Stimulated activated effector memory CD8-positive, alpha-beta T cell treated with anti-CD3 and anti-CD28 coated beads, Interleukin-12 subunit alpha, Interleukin-12 subunit beta, amount 100 ng/mL, for 72 hours (primary cell): ENCODE measurements at places on chromosomes 16 and 17.

DNA sequence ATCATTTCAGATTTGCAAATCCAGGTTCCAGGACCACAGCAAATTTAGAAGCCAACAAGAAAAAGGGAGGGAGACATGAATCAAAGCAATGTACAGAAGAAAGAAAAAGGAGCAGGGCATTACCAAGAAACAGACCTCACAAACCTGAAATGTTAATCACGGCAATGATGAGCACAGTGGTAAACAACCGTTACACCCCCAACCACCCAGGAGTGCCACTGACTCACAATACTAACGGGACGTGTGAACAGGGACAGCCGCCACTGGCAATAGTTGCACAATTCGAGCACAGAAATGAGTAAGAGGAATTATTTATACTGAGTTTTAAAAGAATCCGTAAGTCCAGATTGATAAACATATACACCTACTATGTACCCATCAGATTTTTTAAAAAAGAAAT, 13.8 kb downstream of the USP22 start:
- peak; percentile 68 for DNase-seq

GRCh38 chr16:60073376-60073775, 1339.3 kb upstream of the GOT2 start:
- no peak for DNase-seq

GRCh38 chr16:88468275-88469129, 15.4 kb downstream of the ZFPM1 start:
- no peak for DNase-seq

- no peak for DNase-seq
These were observed 142.6 kb upstream of the CRHR1 start for GRCh38 chr17:45641541-45641940.

- no peak for DNase-seq
These were observed 215.7 kb upstream of the CACNG5 start for GRCh38 chr17:66619206-66619605.

DNA sequence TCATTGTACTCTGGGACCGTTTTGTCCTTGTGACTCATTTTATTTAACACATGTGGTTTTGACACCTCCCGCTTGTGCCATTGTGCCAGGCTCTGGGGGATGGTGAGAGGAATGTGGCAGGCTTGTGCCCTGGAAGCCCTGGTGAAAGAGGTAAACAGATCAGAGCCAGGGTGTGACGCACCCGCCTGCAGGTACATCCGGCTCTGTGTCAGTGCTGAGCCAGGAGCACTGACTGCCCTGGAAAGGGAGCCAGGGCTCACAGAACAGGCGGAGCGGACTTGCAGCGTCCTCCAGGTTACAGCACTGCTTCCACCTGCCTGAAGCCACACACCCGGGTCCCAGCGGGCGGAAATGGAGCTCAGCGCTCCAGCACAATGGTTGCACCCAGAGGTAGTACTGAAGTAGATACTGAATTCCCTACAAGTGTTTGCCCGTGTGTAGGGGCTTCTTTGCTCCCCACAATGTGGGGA, 30.6 kb downstream of the CDRT15 start:
- DNase-seq: no peak

DNA sequence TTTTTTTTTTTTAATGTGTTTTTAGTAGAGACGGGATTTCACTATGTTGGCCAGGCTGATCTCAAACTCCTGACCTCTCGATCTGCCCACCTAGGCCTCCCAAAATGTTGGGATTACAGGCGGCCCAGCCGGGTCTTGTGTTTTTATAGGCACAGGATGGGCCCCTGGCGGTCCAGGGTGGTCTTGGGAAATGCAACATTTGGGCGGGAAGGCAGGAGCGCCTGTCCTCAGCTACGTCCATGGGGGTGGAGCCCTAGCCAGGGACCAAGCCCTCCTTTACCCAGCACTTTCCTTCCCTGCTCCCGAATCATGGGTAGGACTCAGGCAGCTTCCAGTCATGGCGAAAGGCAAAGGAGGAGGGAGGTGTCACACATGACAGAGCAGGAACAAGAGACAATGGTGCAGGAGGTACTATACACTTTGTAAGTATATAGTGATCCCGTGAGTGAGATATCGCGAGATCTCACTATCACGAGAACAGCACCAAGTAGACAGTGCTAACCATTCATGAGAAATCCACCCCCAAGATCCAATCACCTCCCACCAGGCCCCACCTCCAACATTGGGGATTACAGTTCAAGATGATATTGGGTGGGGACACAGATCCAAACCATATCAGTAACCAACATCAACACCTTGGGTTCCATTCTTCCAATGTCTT, 226.7 kb upstream of the WSCD1 start:
- no peak for DNase-seq

GRCh38 chr17:1192911-1193699, 13.3 kb upstream of the ABR start:
- DNase-seq: no peak

- no peak for DNase-seq
These were observed 338.6 kb downstream of the TMEM114 start for GRCh38 chr16:8251727-8252126.

DNA sequence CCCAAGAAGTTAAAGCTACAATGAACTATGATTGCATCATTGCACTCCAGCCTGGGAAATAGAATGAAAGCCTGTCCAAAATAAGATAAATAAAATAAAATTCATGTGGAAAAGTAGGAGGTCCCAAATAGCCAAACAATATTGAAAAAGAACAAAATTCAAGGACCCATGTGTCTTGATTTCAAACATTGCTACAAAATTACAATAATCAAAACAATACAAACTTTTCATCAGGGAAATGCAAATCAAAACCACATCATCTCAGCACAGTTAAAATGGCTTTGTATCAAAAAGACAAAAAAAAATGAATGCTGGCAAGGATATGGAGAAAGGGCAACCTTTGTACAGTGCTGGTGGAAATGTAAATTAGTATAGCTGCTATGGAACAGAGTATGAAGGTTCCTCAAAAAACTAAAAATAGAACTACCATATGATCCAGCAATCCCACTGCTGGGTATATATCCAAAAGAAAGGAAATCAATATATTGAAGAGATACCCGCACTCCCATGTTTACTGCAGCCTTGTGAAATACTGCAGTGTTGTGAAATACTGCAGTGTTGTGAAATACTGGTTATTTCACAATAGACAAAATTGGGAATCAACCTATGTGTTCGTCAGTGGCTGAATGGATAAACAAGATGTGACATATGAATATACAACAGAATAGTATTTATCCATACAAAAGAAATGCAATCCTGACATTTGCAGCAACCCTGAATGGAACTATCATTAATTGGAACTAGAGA, 24.5 kb upstream of the ZNF287 start:
- no peak for DNase-seq

GRCh38 chr16:85206472-85207356, 94.4 kb upstream of the CIBAR2 start:
- DNase-seq: no peak

DNA sequence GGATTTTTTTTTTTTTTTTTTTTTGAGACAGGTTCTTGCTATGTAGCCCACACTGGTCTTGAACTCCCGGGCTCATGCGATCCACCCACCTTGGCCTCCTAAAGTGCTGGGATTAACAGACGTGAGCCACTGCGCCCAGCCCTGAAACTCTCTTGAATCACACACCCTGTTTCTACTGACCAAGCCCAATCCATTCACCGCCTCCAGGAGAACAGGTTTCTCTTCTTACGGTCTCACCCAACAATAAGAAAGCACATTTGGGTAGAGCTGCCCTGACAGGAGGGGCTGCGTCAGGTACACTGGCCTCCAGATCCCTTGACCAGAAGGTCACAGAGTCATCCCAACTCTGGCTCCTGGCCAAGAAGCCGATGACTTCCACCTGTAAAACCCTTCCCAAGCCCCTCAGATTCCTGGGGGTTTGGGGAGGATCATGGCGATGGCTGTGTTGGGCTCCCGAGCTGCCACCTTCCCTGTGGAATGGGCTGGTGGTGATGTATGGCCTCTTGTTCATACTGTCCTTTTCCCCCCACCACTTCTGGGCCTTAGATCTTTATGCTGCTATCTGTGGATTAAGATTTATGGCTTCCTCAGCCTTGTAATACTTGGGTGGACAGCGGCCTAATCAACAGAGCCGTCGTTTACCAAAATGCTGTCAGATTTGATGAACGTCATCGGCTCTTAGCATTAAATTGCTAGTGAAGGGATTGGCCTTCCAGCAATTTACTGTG, 89.1 kb downstream of the KATNIP start:
- DNase-seq: no peak

GRCh38 chr17:42270596-42270995, 5.6 kb downstream of the STAT5B start:
- no peak for DNase-seq

DNA sequence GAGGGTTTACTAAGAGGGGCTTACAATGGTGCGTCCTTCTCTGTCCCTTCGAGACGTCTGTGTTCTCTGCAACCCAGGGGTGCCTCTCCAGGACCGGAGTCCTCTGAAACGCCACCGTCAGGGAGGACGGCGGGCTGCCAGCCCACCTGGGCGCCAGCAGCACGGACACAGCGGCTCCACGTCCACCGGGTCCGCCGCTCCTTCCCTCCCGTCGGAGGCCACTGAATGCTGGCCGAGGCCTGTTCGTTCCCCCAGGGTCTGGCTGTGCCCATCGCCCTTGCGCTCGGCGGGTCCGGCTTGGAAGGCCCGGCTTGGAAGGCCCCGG, 403 bp downstream of the TEPSIN start:
- DNase-seq: no peak

GRCh38 chr17:20896153-20896649, 146.6 kb downstream of the USP22 start:
- DNase-seq: no peak

- DNase-seq: no peak
These were observed 6.6 kb upstream of the DPEP2 start for GRCh38 chr16:68005786-68006286.

GRCh38 chr17:36682773-36683172, 81.4 kb downstream of the MRM1 start:
- no peak for DNase-seq
